Aorta (tissue), 5 donors: ENCODE measurements at places on chromosomes 6 and 20.
A peak's percentile ranks its signal among the peaks of the same experiment; 100 is the strongest.

- H3K27ac ChIP-seq: no peak overlapping the region
- H3K4me3 ChIP-seq: no peak overlapping the region
- H3K4me1 ChIP-seq: no peaks in the 10 kb centered on the region
- no peak for DNase-seq
These were observed 54.1 kb upstream of the FYN start for GRCh38 chr6:111927321-111927720.

- no peak overlapping the region for H3K27ac ChIP-seq
- DNase-seq: no peak
- H3K36me3 ChIP-seq: no peaks in the 10 kb centered on the region
- no peak overlapping the region for H3K4me3 ChIP-seq
- no peaks in the 10 kb centered on the region for H3K4me1 ChIP-seq
- H3K27me3 ChIP-seq: no peaks in the 10 kb centered on the region
These were observed 301.2 kb upstream of the SGK1 start for GRCh38 chr6:134619077-134619476.

GRCh38 chr6:57315111-57315510, 2.3 kb upstream of the PRIM2 start:
- H3K4me1 ChIP-seq: no peaks in the 10 kb centered on the region
- no peak for DNase-seq
- no peaks in the 10 kb centered on the region for H3K27me3 ChIP-seq

DNA sequence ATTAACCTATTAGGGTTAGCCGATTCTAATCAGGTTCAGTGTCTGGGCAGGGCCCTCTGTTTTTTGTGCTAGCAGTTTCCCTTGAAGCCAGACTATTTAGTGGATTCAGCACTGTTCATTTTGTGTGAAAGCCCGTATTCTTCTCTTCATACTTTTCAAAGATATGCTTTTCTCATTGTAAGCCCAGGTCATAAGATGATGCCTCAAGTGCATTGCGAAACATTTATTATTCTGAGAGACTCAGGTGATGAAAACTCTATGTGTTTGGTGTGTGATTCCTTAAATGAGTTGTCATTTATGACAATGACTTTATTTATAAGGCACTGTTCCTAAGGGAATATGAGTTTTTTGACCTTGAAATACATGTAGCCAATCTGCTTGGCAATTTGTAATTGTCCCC, 851.0 kb upstream of the FLRT3 start:
- H3K4me3 ChIP-seq: no peak overlapping the region
- no peaks in the 10 kb centered on the region for H3K27me3 ChIP-seq
- H3K36me3 ChIP-seq: no peaks in the 10 kb centered on the region
- no peak for DNase-seq

DNA sequence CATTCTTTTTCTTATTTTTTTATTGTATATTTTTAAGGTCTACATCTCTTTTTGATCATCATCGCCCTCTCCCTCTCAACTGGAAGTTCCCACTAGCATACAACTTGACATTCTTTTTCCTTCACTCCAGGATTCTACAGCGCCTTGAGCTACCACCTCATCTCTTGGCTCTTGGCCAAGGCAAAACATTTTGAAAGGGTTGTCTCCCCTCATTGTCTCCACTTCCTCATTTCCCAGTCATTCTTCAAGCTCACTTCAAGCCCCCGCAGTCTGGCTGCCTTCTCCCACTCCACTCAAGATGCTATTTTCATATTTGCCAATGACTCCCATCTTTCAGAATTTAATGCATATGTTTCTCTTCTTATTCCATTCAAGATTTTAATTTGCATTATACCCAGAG, 63.0 kb downstream of the OPN5 start:
- no peaks in the 10 kb centered on the region for H3K4me1 ChIP-seq
- no peak overlapping the region for H3K27ac ChIP-seq
- no peak overlapping the region for H3K4me3 ChIP-seq
- H3K36me3 ChIP-seq: no peaks in the 10 kb centered on the region
- no peak for DNase-seq

DNA sequence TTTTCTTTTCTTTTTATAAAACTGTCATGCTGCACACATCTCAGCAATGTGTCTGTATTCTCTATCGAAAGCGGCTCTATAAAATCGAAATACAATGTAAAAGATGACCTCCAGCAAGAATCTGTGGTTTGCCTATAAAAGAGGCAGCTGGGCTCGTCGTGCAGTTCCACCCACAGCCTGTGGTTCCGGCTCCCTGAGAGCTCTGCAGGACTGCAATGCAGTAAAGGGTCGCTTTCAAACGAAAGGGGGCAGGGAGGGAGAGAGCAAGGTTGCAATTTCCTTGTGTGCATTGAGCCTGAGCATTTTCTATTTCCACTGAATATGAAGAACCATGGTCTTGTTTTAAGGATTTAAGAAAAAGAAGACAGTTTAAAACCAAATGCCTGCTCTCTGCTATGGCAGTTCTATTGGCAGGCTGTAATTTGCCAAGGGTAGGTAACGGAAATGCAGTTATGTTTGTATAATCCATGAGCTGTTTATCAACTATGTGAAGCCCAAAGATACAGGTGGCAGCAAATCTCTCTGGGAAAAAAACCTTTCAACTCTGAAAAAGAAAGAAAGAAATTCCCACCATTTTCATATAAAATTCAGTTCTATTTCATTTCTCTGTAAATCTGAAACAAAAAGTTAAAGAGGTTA, 236.5 kb downstream of the HACE1 start:
- H3K4me1 ChIP-seq: no peaks in the 10 kb centered on the region
- DNase-seq: no peak
- no peaks in the 10 kb centered on the region for H3K27me3 ChIP-seq
- no peak overlapping the region for H3K27ac ChIP-seq
- H3K4me3 ChIP-seq: no peak overlapping the region

DNA sequence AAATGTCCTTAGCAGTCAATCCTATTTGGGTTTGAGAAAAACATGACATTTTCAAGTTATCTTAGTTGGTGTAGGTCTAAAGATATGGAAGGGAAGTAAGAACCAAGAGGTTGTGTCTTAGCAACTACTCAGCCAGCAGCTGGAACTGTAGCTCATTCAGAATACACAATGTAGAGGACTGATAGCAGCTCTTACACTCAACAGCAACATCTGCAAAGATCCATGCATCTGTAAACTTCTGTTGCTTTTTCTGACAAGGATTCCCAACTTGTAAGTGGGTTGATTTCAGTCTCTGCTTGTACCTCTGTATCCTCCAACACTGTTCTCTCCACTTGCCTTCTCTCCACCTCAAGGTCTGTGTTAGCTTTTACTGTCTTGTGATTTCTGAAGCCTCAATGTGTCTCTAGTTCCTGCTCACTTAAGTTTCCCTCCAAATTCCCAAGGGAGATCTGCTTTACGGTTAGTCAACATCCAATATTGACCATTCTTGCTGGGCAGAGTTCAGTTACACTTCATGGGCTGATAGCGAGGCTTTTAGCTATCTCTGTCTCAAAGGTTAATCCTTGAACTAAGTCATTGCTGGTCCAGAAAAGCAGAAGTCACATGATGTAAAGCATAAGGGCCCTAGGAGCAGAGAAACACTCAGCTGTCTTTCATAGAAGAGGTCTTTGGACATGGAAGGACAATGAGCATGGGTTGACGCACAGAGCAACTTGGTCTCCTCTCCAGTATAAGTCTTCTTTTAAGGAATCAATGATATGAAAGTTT, 71.6 kb upstream of the LGSN start:
- no peak overlapping the region for H3K4me3 ChIP-seq
- no peaks in the 10 kb centered on the region for H3K36me3 ChIP-seq
- H3K27me3 ChIP-seq: no peaks in the 10 kb centered on the region

- H3K27me3 ChIP-seq: no peaks in the 10 kb centered on the region
- DNase-seq: peak; percentile 58
- no peak overlapping the region for H3K27ac ChIP-seq
- H3K36me3 ChIP-seq: no peaks in the 10 kb centered on the region
These were observed 8.0 kb upstream of the RAET1L start for GRCh38 chr6:150033207-150033771.

GRCh38 chr6:3468585-3468984, 11.7 kb upstream of the SLC22A23 start:
- no peaks in the 10 kb centered on the region for H3K27me3 ChIP-seq
- no peak overlapping the region for H3K27ac ChIP-seq
- no peaks in the 10 kb centered on the region for H3K36me3 ChIP-seq
- DNase-seq: no peak

- H3K36me3 ChIP-seq: no peaks in the 10 kb centered on the region
- H3K27me3 ChIP-seq: no peaks in the 10 kb centered on the region
- H3K4me3 ChIP-seq: no peak overlapping the region
- DNase-seq: no peak
- H3K27ac ChIP-seq: no peak overlapping the region
These were observed 330.3 kb downstream of the HTR1B start for GRCh38 chr6:77133031-77133430.

GRCh38 chr20:11555510-11555909, 362.2 kb upstream of the BTBD3 start:
- H3K27me3 ChIP-seq: peaks cover 2% of the 10 kb centered on the region
- no peak for DNase-seq
- no peaks in the 10 kb centered on the region for H3K4me1 ChIP-seq
- no peak overlapping the region for H3K4me3 ChIP-seq

DNA sequence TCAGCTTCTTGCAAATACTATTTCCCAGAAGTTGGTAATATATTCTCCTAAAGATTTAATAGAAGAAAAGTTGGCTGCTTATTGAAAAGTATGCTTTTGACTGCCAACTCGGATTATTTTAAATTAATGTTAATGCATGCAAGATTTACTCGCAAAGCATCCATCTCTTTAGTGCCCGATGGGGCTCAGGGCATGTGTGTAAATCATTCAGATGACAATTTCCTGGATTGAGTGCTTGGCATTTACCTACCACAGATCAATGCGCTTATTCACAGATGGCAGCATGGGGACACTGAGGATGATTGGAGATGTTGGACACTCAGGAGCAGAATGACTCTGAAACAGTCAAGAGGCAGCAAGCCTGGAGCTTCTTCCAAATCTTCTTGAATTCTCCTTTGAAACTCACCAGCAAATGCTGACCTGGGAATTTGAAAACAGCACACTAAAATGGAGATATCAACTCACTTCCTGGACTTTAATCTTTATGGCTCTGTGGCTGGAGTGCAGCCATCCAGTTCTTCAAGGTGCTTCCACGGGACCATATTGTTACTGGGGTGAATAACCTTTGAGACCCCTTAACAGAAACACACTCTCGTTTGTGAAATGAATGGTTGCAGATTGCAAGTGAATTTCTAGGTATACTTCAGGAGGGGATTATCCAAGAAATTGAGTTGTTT, 34.1 kb upstream of the TIAM2 start:
- no peaks in the 10 kb centered on the region for H3K27me3 ChIP-seq
- no peaks in the 10 kb centered on the region for H3K36me3 ChIP-seq
- no peak overlapping the region for H3K4me3 ChIP-seq
- DNase-seq: no peak

GRCh38 chr20:48657426-48658197, 170.2 kb downstream of the PREX1 start:
- DNase-seq: peak; percentile 77
- peaks cover 7% of the 10 kb centered on the region for H3K4me1 ChIP-seq

DNA sequence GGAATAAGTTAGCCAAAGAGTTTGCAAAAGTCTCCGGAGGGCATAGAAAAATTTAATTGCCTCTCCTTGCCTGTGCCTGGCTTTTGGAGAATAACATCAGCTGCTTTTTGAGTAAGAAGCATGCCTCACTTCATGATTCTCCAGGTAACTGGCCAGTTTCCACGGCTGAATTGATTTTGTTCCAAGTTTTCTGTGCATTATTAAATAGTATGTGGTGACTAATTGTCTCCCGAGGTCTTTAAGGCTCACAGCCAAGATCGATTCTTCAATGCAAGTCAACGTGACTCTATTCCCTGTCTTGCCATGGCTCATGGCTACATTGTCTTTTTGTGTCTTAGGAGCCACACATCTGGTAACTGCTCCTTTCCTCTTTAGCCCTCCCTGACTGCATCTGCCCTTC, 54.2 kb downstream of the CNR1 start:
- no peak overlapping the region for H3K27ac ChIP-seq
- H3K4me1 ChIP-seq: no peaks in the 10 kb centered on the region
- no peaks in the 10 kb centered on the region for H3K36me3 ChIP-seq
- H3K4me3 ChIP-seq: no peak overlapping the region
- no peaks in the 10 kb centered on the region for H3K27me3 ChIP-seq

DNA sequence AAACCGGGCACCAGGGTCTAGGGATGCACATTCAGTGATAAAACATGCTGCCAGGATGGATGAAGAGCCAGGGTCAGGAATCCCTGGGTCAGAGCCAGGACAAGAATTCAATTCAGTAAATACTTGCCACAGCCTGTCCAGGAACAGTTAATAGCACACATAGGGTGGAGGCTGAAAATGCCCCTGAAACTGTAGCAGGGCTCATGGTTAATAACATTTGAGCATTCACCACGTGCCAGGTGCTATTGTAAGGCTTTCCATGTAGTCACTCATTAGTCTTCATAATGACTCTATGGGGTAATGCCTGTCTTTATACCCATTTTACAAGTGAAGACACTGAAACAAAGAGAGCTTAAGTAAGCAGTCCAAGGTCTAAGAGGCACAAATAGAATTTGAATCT, 296.3 kb downstream of the LRFN2 start:
- no peak for DNase-seq
- H3K4me1 ChIP-seq: no peaks in the 10 kb centered on the region
- no peaks in the 10 kb centered on the region for H3K36me3 ChIP-seq
- H3K27me3 ChIP-seq: no peaks in the 10 kb centered on the region
- H3K27ac ChIP-seq: no peak overlapping the region
- no peak overlapping the region for H3K4me3 ChIP-seq

DNA sequence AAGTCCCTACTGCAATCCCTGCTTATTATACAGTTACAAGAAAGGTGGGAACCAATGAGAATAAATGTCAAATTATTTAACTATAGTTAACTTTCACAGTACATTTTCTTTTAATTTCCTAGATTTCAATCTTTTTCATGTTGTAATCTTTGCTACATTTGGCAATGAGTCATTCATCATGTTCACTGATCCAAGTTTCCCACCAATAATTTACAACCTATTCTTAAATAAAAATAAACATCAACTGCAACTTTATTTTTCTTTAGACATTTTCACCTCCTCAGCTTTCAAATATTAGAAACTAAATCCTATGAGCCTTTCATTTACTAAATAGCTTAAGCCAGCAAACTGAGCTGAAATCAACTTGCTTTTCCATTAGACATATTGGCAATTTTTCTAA, 541.3 kb upstream of the BTBD3 start:
- DNase-seq: no peak
- no peaks in the 10 kb centered on the region for H3K4me1 ChIP-seq
- no peak overlapping the region for H3K27ac ChIP-seq
- H3K36me3 ChIP-seq: no peaks in the 10 kb centered on the region
- no peaks in the 10 kb centered on the region for H3K27me3 ChIP-seq
- H3K4me3 ChIP-seq: no peak overlapping the region

DNA sequence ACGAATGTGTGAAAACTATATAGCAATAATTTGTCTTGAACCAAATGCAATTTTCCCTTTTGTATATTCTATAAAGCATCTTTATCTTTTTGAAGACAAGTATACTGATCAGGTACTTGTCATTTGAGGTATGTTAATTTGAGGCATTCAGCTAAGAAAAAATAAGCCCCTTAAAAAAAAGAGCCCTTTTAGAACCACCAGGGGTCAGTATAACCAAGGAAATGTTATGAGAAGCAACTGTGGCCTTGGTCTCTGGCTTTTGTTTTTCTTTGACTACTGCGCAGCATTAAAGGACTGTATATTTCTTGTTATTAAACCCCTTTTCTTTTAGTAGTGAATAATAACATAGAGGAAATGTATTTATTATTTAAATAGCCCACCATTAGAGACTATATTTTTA, 43.1 kb downstream of the CD109 start:
- no peaks in the 10 kb centered on the region for H3K27me3 ChIP-seq
- DNase-seq: no peak
- H3K4me3 ChIP-seq: no peak overlapping the region
- H3K27ac ChIP-seq: no peak overlapping the region
